Vagina (tissue), 2 donors: ENCODE measurements at places on chromosomes 2 and 18. TPM values are rescaled to one million over a fixed set of nuclear protein-coding genes. Genes with fewer than 3 reads are reported as not detected.

GRCh38 chr2:121534007-121534406, 3.3 kb downstream of the RNU4ATAC start:
- no peak for DNase-seq

GRCh38 chr2:219571311-219572236, at the start of gene OBSL1:
TSS of gene OBSL1 (minus strand) at chr2:219571539. CDS start at chr2:219571232, 307 bp downstream.
- DNase-seq: no peak

DNA sequence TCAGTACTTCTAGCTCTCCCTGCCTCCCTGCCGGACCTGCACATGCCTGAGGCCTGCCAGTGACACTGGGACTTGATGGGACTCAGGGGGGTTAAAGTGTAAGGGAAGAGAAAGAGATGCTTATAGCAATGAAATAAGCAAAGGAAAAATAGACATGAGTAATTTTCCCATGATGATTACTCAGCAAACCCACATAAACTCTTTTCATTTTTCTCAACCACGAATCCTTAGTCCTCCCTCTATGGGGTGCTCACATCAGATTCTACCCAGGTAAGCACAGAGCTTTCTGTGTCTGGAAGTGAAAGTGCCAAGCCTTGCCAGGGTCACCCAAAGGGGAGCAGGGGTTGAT, 44.8 kb upstream of the ANKRD62 start:
- DNase-seq: no peak

DNA sequence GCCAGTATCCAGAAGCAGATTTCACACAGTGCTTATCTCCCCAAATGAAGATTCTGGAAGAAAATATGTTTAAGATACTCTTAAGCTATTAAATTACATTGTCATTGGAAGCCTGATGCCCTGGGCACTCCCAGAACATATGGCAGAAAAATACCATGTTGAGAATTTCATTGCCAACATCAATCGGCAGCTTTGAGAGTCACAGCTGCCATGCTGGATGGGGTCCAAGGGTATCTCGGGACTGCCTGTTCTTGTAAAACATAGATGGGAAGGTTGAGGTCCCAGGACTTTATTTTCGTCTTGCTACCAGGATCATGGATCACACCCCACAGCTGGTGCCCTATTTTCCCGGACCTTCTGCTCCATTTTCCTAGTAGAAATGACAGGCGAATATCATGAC, 632.5 kb downstream of the SUCLG1 start:
- no peak for DNase-seq

- DNase-seq: no peak
Measured at GRCh38 chr18:48930926-48931325, 19.8 kb downstream of the SMAD7 start.

DNA sequence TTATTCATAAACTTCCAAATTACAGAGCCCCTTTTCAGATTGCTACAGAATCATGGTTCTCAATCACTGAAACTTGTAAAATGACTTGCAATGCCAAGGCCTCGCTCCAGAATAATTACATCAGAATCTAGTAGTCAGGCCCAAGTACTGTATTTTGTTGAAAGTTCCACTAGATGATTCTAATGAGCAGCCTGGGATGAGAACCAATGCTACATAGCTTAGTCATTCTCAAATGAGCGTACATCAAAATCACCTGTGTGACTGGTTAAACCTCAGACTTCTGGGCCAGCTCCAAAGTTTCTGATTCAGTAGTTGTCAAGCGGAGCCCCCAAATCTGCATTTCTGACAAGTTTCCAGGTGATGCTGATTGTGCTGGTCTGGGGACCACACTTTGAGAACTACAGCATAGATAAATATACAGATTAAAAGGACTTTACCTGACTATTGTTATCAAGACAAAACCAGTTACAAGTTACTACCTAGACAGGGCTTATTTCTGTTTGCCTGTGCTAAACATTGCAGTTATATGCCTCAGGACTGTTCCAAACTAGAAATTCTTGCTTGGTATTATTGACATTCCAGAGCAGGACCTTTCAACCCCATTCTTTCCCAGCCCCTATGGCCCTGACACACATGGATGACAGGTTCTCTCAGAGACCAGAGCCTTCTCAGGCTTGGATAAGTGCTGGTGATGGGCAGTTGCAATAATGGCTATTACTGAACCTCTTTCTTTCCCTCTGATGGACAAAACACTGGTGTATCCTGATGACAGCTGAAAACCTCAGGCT, 83.1 kb downstream of the UPP2 start:
- no peak for DNase-seq

GRCh38 chr18:24095976-24096375, 42.9 kb upstream of the CABYR start:
- DNase-seq: no peak

DNA sequence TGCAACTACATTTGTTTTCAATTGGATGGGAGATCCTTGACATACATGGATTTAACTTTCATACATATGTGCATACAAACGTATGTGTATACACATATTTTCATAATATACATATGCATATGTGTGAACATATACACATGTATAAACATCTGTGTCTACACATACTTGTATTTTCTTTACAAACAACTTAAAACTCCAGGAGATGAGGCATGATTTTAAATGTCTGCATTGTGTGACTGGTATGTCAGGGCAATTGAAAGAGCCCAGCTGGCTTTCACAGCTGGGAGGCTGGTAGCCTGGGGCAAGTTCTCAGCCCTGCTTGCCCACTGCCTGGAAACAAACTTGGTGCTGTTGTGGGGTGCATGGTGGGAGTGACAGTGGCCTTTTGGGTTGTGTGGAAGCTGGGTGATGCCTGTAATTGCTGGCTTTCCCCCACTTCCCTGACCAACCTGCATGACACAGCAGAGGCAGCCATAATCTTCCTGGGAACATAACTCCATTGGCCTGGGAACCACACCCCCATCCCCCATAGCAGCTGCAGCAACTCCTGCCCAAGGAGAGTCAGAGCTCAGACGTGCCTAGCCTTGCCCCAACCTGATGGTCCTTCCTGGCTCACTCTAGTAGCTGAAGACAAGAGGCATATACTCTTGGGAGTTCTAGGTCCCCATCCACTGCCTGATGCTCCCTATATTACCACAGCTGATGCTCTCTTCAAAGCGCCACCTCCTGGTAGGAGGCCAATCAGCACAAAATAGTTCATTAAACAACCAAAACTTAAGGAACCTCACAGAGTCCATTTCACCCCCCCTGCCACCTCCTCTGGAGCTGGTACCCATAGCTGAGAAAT, 158.3 kb downstream of the CERS6 start:
- DNase-seq: no peak

- DNase-seq: no peak
Measured at GRCh38 chr2:45962177-45962921, 310.9 kb downstream of the PRKCE start.

DNA sequence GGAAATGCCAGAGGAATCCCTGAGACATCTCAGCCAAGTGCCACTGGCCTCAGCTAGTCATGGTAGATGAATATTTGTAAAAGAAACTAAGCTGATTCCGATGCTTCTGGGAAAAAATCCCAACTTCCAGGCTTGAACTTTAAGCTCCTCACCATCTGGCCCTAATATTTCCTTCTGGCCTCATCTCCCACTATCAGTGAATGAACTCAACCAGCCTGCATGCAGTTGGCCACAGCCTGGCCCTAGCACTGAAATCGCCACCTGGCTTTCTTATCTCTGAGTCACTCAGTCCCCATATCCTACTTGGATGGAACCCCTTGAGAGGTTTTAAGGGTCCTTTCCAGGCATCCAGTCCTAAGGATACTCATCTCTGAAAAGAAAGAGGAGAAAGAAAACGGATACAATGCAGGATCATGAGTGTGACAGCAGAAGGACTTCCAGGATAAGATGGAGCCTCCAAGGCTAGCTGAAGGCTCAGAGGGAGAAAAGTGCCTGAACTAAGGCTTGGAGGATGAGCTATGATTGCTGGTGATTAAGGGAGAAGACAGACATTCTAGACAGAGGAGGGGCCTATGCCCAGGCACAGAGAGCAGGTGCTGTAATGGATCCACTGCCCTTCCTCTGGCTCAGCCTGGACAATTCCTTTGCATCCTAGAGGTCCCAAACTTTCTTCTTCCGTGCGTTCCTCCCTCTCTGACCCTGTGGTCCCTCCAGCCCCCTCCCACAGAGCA, 141.5 kb upstream of the MYCN start:
- DNase-seq: no peak

- DNase-seq: no peak
Measured at GRCh38 chr2:71930049-71930681, 217.5 kb downstream of the CYP26B1 start.

DNA sequence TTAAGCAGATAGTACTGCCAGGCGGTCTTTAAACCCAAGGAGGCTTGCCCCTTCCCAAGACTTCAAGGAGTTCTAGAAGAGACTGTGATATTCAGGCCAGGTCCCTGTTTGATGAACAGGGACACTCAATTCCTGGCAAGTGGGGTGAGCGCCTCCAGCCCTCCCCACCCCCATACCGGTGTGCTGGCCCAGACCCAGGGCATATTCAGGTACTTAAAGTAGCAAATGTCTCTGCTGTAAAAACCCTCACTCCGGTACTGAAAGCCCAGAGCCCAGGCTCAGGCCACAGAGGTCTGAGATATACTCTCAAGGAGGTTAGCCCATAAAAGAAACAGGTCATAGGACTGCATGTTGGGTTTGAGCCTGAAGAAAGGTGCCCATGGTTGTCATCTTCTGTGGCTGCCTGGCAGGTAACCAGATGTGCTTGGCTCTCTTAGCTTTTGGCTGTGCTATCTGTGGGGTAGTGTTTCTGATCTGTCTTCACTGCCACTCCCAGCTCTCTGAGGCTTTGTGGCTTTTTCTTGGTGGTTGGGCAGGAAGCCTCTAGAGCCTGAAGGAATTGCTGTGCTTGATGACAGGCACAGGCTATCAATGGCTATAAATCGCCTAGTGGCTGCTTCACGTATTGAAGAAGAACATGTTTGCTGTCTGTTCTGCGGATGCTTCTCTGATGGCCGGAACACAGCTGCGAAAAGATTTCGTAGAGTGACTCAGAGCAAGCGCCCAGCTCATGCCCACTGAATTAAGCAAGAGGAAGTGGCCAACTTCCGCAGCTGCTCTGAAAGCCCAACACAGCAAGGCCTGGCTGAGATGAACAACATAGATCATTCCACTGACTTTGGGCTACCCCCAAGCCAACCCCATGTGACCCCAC, 63.3 kb upstream of the ALPP start:
- DNase-seq: peak; percentile 89

DNA sequence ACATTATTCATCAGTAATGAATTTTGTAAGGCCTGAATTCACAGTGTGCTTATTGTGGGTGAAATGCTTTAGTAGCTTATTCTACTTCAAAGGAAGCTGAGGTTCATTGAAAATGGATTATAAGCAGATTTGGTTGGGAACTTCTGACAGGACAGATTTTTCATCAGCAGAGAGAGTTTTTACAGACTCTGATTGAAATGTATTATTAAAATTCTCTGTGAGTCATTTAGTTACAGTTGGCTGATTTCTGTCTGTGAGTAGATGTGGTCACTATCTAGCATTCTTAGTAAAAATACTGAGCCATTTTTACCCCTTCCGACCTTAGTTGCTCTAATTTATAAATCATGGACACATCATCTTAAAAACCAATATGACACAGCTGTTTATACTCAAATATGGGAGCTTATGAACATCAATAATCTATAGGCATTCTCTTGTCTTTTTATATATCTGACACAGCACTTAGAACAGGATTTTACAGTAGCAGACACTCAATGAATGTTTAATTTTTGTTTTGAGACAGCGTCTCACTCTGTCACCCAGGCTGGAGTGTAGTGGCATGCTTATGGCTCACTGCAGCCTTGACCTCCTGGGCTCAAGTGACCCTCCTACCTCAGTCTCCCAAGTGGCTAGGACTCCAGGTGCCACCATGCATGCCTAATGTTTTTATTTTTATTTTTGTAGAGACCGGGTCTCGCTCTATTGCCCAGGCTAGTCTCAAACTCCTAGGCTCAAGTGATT, 239.6 kb downstream of the BABAM2 start:
- DNase-seq: no peak

GRCh38 chr2:95158891-95159619, 593 bp downstream of the ZNF514 start:
- no peak for DNase-seq

DNA sequence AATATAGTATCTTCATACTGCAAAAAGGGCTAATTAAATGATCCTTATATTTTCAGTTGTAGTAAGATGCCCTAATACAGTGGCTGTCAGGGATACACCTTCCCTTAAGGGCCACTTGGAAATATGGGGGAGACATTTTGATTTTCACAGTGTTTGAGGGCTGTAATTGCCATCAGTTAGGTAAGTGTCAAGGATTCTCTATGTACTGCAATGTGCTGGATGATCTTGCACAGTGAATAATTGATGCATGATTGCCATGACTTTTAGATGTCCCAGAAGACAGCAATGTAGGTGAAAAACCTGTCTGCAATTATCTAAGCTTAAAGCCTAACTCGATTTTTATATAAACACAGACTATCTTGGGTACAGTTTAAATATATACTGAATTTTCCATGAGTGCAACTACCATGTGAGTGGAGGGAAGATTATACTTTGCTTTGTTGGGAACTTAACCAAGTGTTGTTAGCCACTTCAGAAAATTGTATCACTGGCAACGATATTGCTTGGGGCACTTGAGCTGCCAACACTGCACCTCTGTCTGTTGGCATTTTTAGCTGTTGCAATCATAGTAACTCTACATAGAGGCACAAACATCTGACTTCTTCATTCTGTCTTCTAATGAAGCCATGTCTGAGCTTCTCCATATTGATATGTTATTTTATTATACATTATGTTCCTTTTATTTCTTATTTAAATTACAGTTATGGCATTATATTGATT, 45.2 kb downstream of the MAIP1 start:
- no peak for DNase-seq

DNA sequence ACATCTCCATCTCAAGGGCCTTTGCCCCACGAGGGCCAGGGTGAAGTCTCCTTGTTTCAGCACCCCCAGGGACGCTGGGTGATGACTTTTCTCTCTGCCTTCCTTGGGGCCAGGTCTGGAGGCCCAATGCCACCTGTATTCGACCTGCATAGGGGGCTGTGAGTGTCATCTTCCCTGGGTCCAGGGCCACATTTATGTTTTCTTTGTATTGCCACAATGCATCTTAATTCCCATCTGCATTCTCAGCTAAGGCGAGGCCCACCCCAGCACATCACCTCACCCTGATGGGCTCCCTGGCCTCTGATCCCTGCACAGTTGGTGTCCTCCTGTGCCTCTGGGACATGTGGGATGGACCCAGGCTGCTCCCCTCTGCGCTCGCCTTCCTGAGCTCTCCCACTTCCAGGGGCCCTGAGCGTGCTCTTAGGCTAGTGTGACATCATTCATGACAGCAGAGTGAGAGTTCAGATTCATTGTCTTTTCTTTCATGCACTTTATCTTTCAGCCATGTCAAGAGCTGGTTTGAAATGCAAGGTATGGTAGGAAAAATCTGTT, 122.0 kb upstream of the COPS8 start:
- DNase-seq: no peak

DNA sequence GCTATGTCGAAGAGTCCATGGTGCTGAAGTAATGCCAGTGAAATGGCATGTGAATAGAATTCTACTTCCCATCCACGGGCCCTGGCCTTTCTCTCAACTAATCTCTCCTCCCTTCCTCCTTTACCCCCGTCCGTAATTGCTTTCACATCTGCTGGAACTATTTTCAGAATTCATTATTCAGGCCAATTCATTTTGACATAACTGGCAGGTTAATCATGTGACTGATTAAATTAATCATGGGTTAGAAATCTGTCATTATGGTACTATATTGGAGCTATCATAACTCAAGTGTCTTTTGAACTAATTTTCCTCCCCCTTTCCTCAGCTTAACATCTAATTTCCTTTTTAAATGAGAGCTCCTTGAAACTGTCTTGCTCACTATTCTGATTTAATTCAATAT, 66.9 kb downstream of the ZDBF2 start:
- DNase-seq: no peak

Gene CYB5A
- 88.6 TPM for total RNA-seq

Gene TFPI
- total RNA-seq: 68.8 TPM

Gene TGFBRAP1
- 20.1 TPM for total RNA-seq

Gene PPP1CB
- 236 TPM for total RNA-seq

Gene SLC11A1
- 36.6 TPM for total RNA-seq

Gene ANKRD23
- total RNA-seq: 0.98 TPM
